ENCODE measurements at places on chromosomes 1 and 21.

DNA sequence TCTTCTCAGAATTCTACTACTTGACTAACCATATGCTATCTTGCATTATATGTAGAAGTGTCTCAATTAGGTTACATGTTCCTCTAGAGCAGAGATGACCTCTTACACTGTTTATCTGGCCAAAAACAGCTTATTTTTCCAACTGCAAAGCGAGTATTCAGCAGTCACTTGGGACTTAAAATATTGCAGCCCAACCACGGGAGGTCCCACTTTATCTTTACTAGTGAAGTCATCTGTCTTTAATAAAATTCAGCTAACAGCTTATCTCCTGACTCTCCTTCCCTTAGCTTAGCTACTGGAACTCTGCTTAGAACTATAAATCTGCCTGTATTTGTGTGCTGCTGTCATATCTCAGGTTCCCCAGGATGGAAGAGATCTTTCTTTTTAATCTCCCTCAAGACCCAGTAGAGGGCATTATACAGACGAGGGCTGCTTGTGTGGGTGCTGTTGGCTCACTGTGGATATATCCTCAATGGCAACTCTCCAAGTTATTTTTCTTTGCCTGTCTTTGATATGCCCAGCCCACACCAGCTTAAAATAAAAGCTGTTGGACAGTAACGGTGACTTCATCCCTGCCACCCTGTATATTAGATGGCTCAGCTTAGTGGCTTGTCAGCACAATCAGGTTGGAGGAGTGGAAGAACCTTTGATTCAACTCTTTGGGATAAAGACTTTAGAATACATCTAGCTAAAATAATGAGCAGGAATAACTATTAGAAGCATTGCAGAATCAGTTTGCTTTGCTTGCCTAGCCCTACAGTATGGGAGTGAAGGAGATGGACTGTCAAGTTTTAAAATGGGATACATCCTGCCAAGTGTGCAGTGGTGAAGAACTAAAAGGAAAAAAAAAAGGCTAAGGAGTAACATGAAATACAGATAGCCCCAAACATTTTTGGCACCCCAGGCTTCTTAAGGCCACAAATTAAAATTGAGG lies 9.6 kb downstream of the ENSA start:
- DNase-seq, result no peak

- no peak for DNase-seq
These were observed 195.5 kb upstream of the NFIA start for GRCh38 chr1:60886793-60887331.

DNA sequence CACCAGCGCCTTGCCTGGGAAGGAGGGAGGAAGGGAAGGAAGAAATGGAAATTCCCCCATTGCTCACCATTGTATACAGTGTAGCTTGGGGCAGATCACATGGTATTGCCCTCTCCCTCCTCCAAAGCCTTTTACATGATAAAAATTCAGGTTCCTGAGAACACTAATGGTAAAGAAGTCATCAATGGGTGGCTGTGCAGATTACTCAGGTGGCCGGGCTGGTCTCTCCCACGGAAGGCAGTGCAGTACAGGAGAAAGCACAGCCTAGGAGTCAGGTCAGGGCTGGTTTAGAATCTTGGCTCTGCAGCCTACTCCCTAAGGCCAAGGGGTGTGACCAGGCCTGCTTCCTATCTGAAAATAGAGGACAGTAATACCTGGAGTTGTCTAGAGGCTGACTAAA lies 107.9 kb downstream of the SUSD4 start:
- DNase-seq, result no peak

DNA sequence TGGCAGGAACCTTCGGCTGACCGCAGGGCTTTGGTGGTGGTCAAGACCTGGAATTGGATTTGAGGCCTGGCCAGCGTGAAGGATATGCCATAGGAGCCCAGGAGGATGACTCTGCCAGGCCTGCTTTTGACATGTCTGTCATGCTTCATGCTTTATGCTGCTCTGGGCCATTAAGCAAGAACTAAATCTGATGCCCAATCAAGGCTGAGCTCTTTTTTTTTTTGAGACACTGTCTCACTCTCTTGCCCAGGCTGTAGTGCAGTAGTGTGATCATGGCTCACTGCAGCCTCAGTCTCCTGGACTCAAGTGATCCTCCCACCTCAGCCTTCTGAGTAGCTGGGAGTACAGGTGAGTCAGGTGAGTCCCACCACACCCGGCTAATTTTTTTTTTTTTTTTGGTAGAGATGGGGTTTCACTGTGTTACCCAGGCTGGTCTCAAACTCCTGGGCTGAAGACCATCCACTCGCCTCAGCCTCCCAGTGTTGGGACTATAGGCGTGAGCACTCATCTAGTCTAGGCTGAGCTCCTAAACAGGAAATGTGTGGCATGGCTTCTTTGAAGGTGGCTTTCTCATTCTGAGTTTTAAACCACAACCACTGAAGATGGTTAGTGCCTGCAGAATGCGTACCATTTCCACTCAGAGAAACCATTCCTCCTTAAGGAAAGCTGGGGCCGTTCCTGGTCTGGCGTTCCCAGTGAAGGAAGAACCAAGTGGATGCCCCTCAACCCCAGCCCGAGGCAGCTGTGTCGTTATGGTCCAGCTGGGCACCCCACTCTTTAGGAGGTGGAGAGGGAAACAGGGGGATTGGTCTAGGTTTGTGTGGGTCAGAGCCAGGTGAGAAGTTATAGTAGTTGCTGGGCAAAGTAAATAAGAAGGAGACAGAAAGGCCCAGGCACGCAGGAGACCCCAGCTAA lies 34.2 kb upstream of the ATP5PO start:
- DNase-seq, result peak; percentile 93

- no peak for DNase-seq
These were observed 3.7 kb downstream of the RGSL1 start for GRCh38 chr1:182453631-182454030.

DNA sequence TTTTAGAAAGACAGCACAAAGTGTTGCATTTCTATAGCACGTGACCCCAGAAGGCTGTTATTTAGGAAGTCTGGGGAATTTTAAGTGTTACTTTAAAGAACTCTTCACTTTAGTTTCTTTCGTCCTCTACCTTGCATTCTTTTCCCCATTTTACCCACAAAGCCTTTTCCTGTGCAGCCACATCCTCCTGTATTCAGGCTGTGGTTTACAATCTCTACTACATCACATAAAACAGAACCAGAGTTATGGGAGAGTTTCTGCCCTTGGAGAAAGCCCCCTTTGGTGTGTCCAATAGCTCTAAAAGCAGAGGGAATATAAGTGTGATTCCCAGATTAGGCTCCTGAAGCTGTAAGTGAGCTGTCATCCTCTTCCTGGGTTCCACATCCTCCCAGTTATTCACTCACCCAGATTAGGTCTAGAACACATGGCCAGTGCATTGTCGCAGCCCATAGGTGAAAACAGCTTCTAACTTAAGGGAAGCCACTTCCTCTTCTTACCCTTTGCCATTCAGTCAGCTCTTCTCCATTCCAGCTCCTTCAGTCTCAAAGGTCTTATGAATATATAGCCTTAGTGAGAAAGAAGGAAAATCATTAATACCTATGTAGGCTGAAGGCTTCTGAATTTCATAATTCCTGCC lies 171.1 kb downstream of the PIGK start:
- DNase-seq, result no peak

All from activated CD4-positive, alpha-beta T cell treated with anti-CD3 and anti-CD28 coated beads, Interleukin-2, Interleukin-4, amounts not matched to agents 100 ng/mL and 50 ng/mL, durations not matched to agents 16 hours and 8 hours (primary cell).